Liver (tissue), 10 donors: ENCODE measurements at places on chromosomes 13 and 19. TPM values are rescaled to one million over a fixed set of nuclear protein-coding genes. Genes with fewer than 3 reads are reported as not detected.

The C19orf85 gene
- not detected for total RNA-seq

DNA sequence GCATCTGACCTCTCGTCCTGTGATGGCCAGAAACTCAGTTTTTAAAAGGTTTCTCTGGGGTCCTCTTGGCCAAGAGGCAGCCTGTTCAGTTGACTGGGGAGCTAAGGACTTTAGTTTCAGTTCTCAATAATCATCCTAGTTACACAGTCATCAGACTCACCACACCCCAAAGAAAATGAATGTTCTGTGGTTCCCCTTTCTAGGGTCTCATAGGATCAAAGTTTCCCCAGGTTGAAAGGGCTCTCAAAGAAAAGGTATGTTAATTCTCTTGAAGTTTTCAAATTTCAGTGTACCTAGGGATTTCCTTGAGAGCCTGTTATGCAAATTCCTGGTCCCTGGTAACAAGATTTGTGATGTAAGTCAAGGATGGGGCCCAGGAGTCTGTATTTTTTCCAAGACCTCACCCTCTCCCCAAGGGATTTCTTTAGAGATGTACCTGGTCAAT is 94.9 kb downstream of the FAM216B start:
- DNase-seq: no peak

The ZNF99 gene
- 0.09 TPM for total RNA-seq

- DNase-seq: no peak
Measured at GRCh38 chr13:101474419-101474957, 22.0 kb downstream of the ITGBL1 start.

The ZSWIM4 gene
- 1.6 TPM for total RNA-seq

DNA sequence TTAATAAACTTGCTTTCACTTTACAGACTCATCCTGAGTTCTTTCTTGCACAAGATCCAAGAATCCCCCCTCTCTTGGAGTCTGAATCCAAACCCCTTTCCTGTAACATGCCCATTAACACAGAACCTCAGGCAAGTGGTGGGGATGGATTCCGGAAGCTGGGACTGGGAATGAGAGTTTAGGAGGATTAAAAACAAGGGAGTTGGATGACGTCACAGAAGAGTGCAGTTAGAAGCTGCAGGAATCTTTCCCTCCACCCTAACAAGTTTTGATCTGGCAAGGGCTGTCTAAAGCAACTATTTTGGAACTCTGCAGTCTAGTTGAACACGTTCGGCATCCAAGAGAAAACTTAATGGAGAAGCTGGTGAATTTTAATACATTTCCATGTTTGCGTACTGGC is 48.2 kb upstream of the PEPD start:
- DNase-seq: no peak

The DKKL1 gene
- not detected for total RNA-seq

DNA sequence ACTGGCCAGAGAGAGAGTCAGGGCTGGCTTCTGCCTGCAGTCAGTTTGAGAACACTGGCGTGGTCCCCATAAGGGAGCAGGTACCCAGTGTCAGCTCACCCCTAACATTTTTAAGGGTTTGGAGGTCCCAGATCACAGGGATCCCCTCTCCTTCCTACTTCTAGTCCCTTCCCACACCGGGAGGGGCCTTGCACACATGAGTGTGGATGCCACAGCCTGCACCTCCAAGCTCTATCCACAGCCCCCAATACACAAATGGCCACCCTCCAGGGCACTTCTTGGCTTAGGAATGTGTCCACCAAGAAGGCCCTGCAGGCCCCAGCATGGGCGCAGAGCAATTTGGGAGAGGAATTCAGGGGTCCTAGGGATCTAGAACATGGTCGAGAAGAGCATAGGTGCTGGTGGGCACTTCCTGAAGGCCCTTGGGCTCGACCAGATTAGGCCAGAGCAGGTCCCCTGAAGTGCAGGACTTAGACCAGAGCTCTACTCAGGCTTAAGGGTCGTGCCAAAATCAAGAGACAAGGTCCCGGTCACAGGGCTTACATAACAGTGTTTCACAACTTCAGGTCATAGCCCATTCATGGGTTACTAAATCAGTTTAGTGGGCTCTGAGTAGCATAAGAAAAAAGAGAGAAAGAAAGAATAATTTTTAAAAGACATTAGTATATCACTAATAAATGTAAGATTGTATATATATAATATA is 16.0 kb downstream of the FXYD5 start:
- no peak for DNase-seq

DNA sequence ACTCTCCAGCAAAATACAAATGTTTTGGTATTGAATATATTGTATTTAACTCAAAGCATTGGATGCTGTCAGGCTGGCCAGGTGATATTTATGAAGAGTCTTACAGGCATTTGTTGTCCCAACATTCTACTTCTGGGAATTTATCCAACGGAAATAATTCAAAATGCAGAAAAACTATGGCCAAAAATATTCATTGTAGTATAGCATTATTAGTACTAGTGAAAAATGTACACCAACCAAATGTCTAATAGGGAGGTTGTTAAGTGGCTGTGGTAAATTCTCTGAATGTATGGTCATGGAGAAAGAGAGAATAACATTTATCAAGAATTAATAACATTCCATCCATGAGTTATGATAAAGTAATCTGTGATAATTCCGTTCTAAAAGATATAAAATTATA is 38.6 kb upstream of the GAS6 start:
- no peak for DNase-seq

- DNase-seq: no peak
Measured at GRCh38 chr19:5093948-5094718, 125.2 kb downstream of the KDM4B start.

DNA sequence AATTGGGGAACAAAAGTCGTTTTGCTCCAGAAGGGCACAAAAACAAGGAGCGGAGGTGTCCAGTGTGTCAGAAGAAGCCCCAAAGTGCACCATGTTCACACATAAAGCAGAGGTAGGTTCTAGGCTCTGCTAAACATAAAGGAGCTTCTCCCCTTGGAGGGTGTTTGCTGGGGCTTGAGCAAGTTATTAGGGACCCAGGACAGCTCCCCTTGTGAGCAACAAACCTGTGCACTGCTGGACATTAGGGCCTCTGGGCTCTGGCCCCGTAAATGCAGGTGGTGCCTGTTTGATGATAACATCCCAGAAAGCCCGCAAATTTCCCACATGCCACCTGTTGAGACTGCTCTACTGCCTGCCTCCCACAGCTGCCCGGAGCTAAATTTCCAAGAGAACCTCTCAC is 10.8 kb downstream of the RCN3 start:
- DNase-seq: no peak

- DNase-seq: no peak
Measured at GRCh38 chr13:38582133-38582532, 104.7 kb upstream of the FREM2 start.

DNA sequence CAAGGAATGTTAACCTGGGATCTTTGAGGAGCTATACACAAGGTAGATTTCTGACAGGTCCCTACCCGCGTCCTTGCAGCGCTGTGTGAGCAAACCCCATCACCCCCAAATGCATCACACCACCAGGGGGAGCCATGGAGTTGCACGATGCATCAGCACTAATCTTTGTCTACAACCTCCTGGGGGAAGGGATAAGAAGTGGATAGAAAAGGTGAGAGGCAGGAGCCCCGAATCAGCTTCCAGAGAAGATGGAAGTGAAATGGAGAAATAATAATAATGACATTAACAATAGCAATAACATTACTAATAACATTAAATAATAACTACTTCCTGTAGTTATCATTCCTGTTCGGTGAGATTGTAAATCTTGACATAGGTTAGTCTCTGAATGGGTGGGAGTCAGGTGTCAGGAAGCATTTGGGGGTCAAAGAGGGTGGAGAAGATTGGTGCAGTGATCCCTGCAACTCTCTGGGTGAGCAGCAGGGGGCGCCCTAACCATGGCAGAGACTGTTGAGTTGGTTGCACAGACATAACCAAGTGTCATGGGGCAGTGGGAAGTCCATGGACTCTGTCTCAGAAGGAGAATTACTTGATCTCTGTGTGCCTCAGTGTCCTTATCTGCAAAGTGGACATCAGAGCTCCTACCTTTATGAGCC is 16.5 kb downstream of the SIGLEC7 start:
- DNase-seq: peak; percentile 64

The C19orf81 gene
- total RNA-seq: not detected

The AXL gene
- total RNA-seq: 18.2 TPM

The NPAS1 gene
- not detected for total RNA-seq

DNA sequence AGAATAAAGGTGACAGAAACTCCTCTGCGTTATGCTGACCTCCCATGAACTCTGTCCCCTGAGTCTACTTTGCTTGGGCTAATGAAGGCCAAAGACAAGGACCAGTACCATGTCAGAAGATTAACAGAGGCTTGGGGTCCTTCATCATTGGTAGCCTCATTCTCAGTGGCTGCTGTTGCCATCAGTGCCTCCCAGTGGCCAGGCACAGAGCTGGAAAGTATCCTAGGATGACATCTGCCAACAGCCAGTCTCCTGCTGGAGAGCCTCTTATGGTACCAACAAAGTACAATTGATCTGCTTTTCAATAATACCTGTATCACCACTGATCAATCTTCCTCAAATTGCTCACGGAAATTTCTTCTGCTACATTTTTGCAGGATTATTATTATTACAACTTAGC is 281.6 kb downstream of the DNAJC15 start:
- DNase-seq: no peak

DNA sequence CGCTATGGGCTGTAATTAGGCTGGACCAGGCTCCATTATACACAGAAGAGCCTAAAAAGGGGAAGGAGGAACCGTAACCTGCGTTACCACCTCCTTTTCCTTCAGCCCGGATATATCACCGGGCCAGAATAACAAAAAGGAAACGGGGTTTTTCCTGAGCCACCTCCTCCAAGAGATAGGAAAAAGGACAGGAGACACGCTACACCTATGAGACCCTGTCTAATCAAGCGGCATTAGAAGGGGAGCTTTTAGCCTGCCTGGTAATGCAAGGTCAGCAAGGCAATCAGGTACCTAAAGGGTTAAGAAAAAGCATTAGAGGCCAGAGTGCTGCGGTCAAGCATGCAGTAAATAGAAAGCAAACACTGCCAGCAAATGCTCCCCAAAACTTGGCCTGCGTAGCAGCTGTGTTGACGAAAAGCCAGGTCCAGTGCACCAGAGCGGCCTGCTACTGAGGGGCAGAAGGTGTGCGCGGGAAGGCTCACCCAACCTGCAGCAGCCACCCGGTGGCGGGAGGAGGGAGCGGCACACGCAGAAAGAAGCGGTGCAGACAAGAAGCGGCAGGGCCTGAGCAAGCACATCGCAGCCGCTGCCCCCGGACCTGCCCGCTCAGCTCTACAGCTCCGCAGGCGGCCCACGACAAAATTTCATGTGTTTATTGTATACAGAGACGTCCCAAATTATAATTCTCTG is 1466.1 kb downstream of the UQCRFS1 start:
- DNase-seq: peak; percentile 33

The CD22 gene
- 2.0 TPM for total RNA-seq
